Stomach (tissue), 19 donors: ENCODE measurements at places on chromosomes 6 and 20.
A peak's percentile ranks its signal among the peaks of the same experiment; 100 is the strongest.

GRCh38 chr6:132405143-132405915, 4.1 kb upstream of the MOXD1 start:
- no peak overlapping the region for H3K4me3 ChIP-seq
- no peak overlapping the region for H3K27ac ChIP-seq
- H3K4me1 ChIP-seq, result peaks cover 13% of the 10 kb centered on the region
- no peaks in the 10 kb centered on the region for H3K36me3 ChIP-seq
- H3K27me3 ChIP-seq, result peaks cover 18% of the 10 kb centered on the region

GRCh38 chr20:39916236-39916765, 772.7 kb downstream of the MAFB start:
- DNase-seq, result no peak
- no peak overlapping the region for H3K4me3 ChIP-seq
- no peak overlapping the region for H3K27ac ChIP-seq
- no peaks in the 10 kb centered on the region for H3K27me3 ChIP-seq
- no peaks in the 10 kb centered on the region for H3K36me3 ChIP-seq

GRCh38 chr6:29294499-29294914, 7.0 kb upstream of the OR14J1 start:
- H3K4me1 ChIP-seq, result no peaks in the 10 kb centered on the region
- no peaks in the 10 kb centered on the region for H3K27me3 ChIP-seq
- no peak for DNase-seq

DNA sequence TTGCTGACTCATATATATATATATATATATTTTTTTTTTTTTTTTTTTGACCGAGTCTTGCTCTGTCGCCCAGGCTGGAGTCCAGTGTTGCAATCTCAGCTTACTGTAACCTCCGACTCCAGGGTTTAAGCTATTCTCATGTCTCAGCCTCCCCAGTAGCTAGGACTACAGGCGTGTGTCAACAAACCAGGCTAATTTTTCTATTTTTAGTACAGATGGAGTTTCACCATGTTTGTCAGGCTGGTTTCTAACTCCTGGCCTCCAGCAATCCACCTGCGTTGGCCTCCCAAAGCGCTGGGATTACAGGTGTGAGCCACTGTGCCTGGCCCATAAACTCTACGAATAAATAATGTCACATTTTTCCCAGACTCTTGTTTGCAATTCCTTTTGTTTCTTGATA, 4.8 kb downstream of the LRP11 start:
- no peak overlapping the region for H3K4me3 ChIP-seq
- H3K27me3 ChIP-seq, result no peaks in the 10 kb centered on the region
- DNase-seq, result no peak
- H3K27ac ChIP-seq, result peak overlapping the region; percentile 41
- peaks cover 32% of the 10 kb centered on the region for H3K4me1 ChIP-seq
- no peaks in the 10 kb centered on the region for H3K36me3 ChIP-seq

GRCh38 chr20:51620432-51620831, 77.9 kb upstream of the NFATC2 start:
- peaks cover 85% of the 10 kb centered on the region for H3K36me3 ChIP-seq
- H3K4me1 ChIP-seq, result no peaks in the 10 kb centered on the region
- no peak for DNase-seq
- no peaks in the 10 kb centered on the region for H3K27me3 ChIP-seq
- H3K27ac ChIP-seq, result no peak overlapping the region

DNA sequence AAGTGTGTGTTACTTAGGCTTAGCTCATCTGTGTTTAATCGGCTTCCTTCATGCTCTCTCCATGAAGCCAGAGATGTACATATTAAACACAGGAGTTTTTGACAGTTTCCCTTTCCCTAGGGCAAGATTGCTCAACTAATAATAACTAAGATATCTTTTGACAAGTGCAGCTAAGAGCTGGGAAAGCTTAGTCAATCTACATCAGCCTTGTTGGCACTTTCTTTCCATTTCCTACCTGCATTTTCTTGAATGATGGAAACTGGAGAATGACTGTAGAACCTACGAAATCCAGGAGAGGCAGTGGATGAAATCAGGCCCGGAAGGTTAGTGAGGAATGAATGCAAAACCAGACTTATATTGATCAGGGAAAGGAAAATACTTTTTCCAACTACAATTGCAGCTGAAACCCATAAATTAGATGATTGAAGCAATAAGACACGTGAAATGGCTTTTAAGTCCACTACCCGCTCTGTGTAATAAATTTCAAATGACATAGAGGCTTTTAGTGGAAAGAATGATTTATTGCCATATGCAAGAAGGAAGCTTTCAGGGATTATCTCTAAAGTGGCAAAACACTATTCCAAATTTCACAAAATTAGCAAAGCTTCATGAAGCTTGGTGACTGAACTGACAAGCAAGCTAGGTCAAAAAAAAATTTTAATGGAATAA, 237.2 kb upstream of the ID4 start:
- no peak for DNase-seq
- no peaks in the 10 kb centered on the region for H3K36me3 ChIP-seq
- H3K4me1 ChIP-seq, result no peaks in the 10 kb centered on the region
- no peaks in the 10 kb centered on the region for H3K27me3 ChIP-seq

DNA sequence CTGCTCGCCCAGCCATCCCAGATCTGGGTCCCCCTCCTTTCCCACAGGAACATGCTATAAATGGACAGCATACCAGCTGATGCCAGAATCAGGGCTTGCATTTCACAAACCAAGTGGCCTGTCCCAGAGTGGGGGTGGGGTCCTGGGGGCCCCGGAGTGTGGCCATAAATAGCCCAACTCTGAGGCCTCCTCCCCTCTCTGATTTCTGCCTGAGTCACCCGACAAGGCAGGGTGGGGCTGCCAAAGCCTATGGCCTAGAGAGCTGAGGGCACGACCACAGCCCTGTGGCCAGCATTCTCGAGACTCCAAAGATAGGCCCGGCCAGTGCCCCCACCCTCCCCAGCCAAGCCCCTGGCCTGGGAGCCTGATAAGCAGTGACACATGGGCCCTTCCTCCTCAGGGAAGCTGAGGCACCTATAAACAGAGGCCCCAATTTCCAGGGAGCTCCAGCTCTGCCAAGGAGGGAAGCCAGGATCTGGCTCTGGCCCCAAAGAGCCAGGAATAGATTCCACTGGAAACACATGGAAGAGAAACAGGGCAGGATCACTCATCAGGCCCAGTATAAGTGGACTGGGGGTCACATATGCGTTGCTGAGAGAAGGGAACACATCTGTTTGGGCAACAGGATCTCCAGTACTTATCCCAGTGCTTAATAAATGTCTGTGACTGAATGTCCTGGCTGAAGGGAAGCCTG, 20.3 kb downstream of the SNTA1 start:
- no peaks in the 10 kb centered on the region for H3K27me3 ChIP-seq
- H3K4me3 ChIP-seq, result no peak overlapping the region
- peak overlapping the region; percentile 86 for H3K27ac ChIP-seq
- no peaks in the 10 kb centered on the region for H3K36me3 ChIP-seq
- DNase-seq, result peak; percentile 60

GRCh38 chr6:141398949-141399348, 733.8 kb upstream of the GJE1 start:
- DNase-seq, result no peak
- no peaks in the 10 kb centered on the region for H3K36me3 ChIP-seq
- no peaks in the 10 kb centered on the region for H3K27me3 ChIP-seq
- no peak overlapping the region for H3K27ac ChIP-seq
- H3K4me3 ChIP-seq, result no peak overlapping the region

DNA sequence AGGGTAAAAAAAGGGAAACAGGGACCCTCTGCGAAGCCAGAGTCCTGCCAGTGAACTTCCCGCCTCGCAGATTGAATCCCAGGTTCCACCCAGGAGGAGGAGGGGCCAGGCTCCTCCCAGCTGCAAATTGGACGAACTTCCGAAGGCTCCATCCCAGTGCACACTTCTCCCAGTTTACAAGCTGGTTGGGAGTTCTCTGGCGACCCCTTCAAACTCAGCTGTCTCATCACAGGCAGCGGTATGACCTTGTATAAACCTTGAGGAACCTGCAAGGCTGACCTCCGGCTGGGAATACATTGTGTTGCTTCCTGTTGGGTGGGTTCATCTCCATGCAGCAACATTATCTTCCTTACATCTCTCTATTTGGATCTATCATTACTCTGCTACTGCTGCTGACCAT, 962.7 kb downstream of the GRIK2 start:
- H3K4me3 ChIP-seq, result no peak overlapping the region
- no peak overlapping the region for H3K27ac ChIP-seq

DNA sequence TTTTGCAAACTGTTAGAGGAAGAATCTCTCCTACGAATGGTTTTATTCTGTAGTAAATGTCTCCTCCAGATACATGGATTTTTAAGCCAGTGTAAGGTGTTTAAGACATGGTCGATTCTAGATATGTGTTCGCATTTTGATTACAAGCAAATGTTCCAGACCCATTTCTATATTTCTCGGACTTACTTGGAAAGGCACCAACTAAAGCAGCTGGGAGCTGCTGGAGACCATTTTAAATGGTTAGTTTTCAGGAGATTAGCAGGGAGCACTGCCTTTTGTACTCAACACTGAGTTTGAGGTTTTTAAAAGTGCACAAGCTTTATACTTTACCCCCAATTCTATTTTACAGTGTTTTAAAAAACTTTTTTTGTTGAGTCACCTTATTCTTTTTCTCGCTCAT, 857.0 kb downstream of the KIF16B start:
- H3K27ac ChIP-seq, result no peak overlapping the region
- H3K4me3 ChIP-seq, result no peak overlapping the region
- H3K4me1 ChIP-seq, result no peaks in the 10 kb centered on the region
- no peaks in the 10 kb centered on the region for H3K27me3 ChIP-seq
- no peaks in the 10 kb centered on the region for H3K36me3 ChIP-seq

- no peak for DNase-seq
- H3K36me3 ChIP-seq, result no peaks in the 10 kb centered on the region
- H3K4me3 ChIP-seq, result no peak overlapping the region
- H3K27me3 ChIP-seq, result no peaks in the 10 kb centered on the region
- H3K4me1 ChIP-seq, result peaks cover 12% of the 10 kb centered on the region
Observed at GRCh38 chr20:33986560-33987216, 7.0 kb upstream of the RALY start.

GRCh38 chr20:44930517-44931168, 20.8 kb downstream of the PABPC1L start:
- no peak for DNase-seq
- H3K27me3 ChIP-seq, result no peaks in the 10 kb centered on the region
- peaks cover 27% of the 10 kb centered on the region for H3K36me3 ChIP-seq
- H3K27ac ChIP-seq, result no peak overlapping the region

GRCh38 chr20:48682529-48683363, 145.1 kb downstream of the PREX1 start:
- peak; percentile 97 for DNase-seq
- H3K27ac ChIP-seq, result peak overlapping the region; percentile 82
- H3K27me3 ChIP-seq, result no peaks in the 10 kb centered on the region
- peaks cover 60% of the 10 kb centered on the region for H3K4me1 ChIP-seq
- peak overlapping the region; percentile 4 for H3K4me3 ChIP-seq

DNA sequence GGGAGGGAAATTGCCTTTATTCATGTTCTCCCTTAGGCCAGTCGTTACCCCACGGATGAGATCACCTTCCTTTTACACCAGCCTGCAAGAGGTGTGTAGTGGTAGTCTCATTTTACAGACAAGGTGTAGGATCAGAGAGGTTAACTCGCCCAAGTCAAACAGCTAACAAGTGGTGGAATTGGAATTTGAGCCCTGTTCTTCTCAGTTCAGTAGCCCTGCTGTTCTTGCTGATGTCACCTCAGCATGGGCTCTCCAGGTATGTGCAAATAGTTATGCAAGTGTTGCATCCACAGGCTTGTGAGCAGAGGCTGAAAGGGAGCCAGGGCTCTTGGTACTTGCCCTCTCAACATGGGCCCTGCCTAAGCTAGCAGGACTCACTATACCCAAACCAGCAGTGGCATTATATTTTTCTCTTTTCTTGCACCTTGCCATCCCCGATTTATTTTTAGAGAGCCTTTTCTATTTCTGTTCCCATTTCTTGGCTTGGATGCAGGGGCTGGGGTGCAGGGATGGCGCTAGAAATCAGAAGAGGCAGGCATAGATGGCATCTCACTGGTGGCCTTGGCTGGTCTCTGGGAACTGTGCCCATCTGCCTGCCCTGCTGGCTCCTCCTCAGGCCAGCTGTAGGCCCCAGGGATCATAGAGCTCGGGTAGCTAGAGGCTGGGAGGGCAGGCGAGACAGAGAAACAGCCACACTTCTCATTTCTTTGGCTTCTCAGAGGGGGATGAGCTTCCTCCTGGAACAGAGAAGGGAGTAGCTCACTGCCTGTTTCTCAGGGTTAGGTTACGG, 18.2 kb downstream of the PPARD start:
- H3K27ac ChIP-seq, result peak overlapping the region; percentile 4
- no peaks in the 10 kb centered on the region for H3K27me3 ChIP-seq
- no peak overlapping the region for H3K4me3 ChIP-seq
- no peak for DNase-seq
- H3K36me3 ChIP-seq, result peaks cover 14% of the 10 kb centered on the region
- peaks cover 64% of the 10 kb centered on the region for H3K4me1 ChIP-seq

DNA sequence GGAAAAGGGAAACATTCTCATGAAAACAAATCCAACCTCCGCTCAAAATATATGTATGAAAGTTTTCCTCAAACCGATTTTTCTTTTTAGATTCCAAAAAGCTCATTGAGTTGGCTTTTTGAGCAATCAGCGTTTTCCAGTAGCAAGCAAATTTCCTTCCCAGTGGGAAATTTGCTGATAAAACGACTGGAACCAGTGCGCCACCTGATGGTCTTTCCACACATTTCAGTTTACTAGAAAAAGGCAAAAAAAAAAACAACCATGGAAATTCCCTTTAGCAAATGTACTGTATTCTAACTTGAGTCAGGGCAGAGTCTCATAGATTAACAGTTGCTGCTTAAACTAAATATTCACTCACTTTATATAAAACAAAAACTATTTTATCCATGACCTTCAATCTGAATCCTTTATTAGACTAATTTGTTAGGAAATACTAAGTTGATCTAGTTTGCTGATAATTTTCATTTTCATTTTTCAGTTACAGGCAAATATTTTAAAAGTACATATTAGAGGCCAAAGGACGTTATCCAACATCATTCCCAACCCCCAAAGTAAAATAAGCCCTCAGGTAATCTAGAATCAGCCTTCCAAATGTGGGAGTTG, 271.5 kb downstream of the FOXA2 start:
- no peaks in the 10 kb centered on the region for H3K36me3 ChIP-seq
- H3K27ac ChIP-seq, result no peak overlapping the region
- H3K4me3 ChIP-seq, result no peak overlapping the region
- peak; percentile 31 for DNase-seq
- H3K27me3 ChIP-seq, result no peaks in the 10 kb centered on the region
- no peaks in the 10 kb centered on the region for H3K4me1 ChIP-seq

DNA sequence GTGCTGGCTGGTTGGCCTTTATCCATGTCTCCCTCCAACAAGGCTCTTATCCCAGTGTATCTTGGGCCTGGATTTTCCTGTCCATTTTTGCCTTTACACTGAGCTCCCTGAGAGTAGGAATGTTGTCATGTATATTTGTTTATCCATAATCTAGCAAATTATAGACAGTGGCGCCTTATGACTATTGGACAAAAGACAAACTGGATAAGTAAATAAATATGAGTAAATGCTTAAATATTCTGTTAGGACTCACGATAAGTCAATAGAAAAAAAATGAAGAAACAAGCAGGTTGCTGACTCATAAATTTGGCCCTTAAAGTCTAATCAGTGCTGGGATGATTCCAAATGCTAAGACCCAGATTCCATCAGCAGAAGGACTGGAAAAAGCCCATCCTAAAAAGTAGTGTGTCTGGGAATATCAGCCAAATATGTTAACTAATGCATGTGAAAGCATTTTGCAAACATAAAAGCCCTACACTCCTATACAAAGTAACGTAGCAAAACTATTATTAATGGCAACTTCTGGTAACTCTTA, 55.0 kb upstream of the PCSK2 start:
- no peak overlapping the region for H3K27ac ChIP-seq
- no peak overlapping the region for H3K4me3 ChIP-seq
- no peaks in the 10 kb centered on the region for H3K4me1 ChIP-seq
- no peaks in the 10 kb centered on the region for H3K27me3 ChIP-seq
- no peaks in the 10 kb centered on the region for H3K36me3 ChIP-seq

- no peak overlapping the region for H3K27ac ChIP-seq
- H3K36me3 ChIP-seq, result no peaks in the 10 kb centered on the region
- H3K4me3 ChIP-seq, result no peak overlapping the region
- H3K4me1 ChIP-seq, result peaks cover 17% of the 10 kb centered on the region
Observed at GRCh38 chr20:829551-829950, 4.0 kb upstream of the FAM110A start.
